AG09319 (cell line): ENCODE measurements at places on chromosomes 2 and 18.

DNA sequence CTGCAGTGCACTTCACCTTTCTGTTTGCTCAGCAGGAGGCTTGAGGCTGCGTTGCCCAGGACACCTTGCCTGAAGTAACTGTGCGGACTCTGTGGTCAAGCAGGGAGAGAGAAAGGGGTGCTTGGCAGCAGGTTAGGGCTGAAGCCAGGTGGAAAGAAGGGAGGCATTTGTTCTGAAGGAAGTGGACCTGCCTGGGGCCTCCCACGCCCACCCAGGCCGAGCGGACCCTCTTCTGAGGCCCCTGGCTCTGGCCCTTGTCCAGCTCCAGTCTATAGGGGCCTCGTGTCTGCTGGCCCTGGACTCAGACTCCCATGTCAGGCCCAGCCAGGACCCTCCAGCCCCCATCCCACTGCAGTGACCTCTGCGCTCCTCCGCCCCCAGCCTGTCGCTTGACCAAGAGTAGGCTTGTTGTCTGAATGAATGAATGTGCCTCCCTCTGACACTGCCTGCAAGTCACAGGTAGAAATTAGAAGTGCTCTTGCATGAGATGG lies 2.5 kb downstream of the SNED1 start:
- no peak for DNase-seq

- DNase-seq, result no peak
Measured at GRCh38 chr18:24659827-24660720, 199.6 kb downstream of the HRH4 start.

GRCh38 chr18:58223717-58224424 lies 179.8 kb downstream of the NEDD4L start:
- DNase-seq, result peak; percentile 58

- DNase-seq, result no peak
Measured at GRCh38 chr2:5915881-5916310, 223.7 kb downstream of the SOX11 start.

DNA sequence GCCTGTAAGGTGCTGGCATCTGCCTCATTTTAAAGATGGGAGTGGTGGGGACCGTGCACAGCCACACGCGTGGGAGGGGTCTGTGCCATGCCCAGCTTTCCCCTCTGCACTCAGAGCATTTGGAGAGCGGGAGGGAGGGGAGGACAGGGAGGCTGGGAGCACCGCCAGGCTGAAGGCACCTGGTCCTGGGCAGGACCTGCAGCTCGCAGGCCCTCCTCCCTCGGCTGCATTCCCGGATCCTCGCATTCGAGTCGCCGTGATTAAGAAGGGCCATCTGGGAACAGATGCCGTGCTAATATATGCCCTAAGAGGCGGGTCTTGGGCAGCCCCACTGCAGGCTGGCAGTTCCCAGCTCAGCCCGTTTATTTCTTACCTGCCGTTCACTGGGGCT lies 84.0 kb downstream of the PTGR3 start:
- no peak for DNase-seq

DNA sequence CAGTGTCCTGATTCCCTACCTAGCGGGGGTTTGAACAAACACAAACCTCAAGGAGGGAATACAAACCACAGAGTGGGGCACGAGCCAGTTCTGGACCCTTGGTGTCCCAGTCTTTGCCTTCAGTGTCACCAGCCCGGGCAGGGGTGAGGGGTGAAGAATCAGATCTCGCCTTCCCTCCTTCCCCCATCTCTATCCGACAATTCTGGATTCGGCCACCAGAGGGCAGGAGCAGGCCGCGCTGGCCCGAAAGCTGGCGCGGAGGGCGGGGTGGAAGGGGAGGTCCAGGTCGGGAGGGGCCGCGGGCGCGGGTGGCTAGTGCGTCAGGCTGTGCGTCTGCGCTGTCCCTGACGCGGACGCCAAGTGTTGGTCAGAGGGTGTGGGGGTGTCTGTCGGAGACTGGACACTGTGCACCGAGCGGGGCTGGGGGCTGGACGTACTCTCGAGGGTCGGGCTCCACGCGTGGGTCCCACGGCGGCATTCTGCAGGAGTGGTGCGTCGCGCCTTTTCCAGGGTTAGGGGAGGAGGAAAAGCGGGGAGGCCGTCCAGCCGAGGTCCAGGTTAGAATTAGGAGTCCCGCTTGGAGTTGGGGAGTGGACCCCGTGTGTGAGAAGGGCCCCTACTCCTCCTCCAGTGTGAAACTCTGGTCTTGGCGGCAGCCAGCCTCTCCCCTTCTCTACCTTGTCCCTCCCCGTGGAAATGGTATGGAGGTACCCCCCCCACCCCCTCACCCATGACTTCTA lies 2.9 kb upstream of the CRYBA2 start:
- DNase-seq, result peak; percentile 42

- DNase-seq, result no peak
Measured at GRCh38 chr2:66940080-66940479, 457.1 kb upstream of the ETAA1 start.

GRCh38 chr2:220493871-220494525 lies 866.6 kb downstream of the SLC4A3 start:
- DNase-seq, result no peak

GRCh38 chr2:20852139-20852538 lies 29.2 kb upstream of the LDAH start:
- no peak for DNase-seq

- DNase-seq, result no peak
Measured at GRCh38 chr2:66030553-66030952, 404.4 kb upstream of the MEIS1 start.

DNA sequence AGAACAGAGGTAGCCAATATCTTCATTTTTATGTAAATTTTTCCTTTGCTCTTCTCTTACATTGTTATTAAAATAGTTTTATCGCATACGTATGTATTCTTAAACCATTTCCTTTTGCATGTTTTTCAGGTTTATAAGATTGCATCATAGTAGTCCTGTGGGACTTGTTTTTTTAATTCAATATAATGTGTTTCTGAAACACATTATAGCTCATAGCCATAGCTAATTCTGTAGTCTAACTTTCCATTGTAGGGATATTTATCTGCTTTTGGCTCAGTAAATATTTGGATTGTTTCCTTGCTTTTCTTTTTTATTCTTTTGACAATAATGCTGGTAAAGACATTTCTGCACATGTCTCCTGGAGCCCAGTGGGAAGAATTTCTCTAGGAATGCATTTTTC lies 484.3 kb downstream of the PTPRM start:
- no peak for DNase-seq

GRCh38 chr2:219474285-219475060 lies 24.2 kb upstream of the GMPPA start:
- no peak for DNase-seq

GRCh38 chr2:5701266-5701665 lies 9.1 kb downstream of the SOX11 start:
- DNase-seq, result no peak

DNA sequence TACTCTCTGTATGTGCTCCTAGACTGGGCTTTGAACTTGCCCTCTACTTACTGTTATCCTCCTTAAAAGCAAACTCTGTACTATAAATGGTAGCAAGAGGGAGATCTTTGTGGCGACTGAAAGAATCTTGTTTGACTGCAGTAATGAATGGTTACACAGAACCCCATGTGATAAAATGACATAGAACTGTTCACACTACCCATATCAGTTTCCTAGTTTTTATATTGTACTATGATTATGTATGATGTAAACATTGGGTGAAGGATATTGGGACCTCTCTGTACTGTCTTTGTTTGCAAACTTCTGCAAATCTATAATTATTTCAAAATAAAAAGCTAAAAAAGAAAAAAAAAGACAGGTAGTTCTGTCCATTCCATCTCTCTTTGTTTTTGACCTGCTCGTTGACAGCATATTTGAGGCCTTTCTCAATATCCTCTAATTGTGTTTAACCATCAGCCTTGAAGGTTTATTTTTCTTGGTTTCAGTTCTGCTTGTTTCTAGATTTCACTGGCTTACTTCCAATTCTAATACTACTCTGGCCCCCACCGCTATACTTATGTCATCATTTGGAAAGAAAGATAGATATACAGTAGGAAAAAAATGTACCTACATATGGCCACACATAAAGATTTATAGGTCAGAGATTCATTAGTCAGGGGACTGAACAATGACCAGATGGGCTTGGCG lies 79.2 kb upstream of the MYO3B start:
- DNase-seq, result no peak

- no peak for DNase-seq
Measured at GRCh38 chr18:44920441-44920840, 239.8 kb downstream of the SETBP1 start.

DNA sequence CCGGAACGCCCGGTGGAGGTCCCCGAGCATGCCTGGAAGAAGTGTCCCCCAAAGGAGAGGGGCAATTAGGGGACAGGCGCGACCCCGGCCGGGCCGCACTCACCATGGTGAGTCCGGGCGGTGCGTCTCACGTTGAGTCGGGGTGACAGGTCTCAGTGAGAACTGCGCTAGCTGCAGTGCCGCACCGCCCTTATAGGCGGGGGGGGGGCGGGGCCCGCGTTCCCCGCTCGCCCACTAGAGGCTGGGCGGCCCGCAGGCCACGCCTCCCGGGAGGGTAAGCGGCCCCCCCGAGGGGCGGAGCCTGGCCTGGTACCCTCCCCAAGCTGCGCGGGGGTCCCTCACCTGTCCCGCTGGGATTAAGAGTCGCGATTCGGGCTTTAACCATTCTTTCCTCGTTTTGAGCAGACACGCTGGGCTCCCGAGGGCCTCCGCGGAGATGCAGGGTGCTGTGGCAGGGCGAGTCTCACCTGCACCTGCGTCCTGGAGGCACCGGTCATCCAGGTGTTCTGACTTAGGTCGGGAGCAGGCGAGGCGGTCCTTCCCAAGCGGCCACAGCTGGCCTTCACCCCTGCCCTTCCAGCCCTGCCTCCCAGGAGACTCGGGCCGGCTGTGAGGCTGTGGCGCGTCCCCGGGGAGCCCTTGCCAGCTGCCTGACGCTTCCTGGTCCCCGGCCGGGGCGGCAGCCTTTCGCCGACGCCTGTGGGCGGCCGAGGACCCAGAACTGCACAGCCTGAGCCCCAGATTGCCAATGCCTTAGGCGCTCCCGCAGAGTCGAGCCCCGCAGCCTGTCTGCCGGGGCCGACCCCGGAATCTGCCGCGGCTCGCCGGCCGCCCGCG lies at the start of gene TUBA4A:
Gene TUBA4A, minus strand, starts transcription at position 166 of the 837 bp plus-strand sequence. Its CDS starts 60 bp downstream, at position 106.
- no peak for DNase-seq

- DNase-seq, result no peak
Measured at GRCh38 chr2:20207051-20207450, 17.9 kb downstream of the SDC1 start.

DNA sequence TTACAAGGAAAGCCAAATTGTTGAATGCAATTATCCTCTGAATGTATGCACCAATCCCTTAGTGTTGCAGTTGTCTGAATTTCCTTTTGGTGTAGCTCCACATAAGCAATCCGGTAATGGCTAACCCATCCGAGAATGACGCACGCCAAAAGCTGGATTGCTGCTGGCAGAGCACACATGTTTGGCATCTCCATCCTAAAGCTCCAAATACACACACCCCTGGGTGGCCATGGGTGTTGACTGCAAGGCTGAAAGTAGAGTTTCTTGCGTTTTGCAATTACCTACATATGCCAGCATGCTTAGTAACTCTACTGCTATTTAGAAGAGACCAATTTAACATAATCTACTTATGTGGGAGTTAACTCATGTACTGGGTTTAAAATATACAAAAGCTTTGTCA lies 53.1 kb downstream of the KCTD1 start:
- no peak for DNase-seq

DNA sequence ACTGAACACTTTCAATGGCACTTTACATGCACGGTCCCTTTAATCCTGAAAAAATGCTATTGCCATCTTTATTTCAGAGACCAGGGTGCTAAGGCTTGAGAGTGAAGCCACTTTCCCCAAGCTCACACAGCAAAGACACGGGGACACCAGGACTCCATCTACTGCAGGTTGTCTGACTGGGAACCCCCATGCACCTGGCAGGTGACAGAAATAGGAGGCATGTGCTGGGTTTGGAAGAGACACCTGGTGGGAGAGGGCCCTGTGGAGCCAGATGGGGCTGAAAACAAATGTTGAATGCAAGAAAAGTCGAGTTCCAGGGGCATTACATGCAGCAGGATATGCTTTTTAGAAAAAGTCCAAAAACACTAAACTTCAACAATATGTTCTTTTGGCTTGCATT lies 5.2 kb upstream of the EHD3 start:
- DNase-seq, result no peak

DNA sequence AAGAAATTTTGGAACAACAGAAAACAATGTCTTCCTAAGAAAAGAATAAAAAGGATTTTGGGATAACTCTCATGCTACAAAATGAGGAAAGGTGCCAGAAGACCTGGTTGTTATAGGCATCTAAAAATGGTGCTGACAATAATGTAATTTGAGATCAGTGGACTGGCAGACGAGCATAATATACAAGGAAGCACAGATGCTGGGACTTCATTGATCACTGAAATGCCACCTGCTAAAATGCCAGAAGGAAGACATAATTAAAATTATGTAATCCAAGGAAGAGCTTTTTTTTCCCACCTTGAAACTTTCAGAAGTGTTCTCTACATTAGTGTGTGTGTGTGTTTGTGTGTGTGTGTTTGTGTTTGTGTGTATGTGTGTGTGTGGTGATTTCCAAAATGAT lies 535.9 kb downstream of the XIRP2 start:
- DNase-seq, result no peak

DNA sequence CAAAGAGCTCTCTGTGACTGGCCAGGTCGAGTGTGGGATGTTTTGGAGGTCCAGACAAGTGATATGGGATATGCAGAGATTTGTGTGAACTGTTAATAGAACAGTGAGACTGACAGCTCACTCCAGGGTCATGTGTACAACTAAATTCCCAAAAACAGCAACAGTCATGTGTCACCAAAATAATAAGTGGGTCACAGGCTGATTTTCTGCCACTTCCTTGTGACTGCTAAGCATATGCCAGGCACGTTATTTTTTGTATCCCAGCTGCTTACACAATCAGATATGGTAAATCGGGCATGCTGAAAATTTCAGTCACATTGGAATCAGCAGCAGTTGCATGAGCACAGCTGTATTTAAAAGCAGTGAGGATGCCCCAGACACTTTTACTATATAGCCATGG lies 198.7 kb downstream of the PTGR3 start:
- DNase-seq, result no peak

DNA sequence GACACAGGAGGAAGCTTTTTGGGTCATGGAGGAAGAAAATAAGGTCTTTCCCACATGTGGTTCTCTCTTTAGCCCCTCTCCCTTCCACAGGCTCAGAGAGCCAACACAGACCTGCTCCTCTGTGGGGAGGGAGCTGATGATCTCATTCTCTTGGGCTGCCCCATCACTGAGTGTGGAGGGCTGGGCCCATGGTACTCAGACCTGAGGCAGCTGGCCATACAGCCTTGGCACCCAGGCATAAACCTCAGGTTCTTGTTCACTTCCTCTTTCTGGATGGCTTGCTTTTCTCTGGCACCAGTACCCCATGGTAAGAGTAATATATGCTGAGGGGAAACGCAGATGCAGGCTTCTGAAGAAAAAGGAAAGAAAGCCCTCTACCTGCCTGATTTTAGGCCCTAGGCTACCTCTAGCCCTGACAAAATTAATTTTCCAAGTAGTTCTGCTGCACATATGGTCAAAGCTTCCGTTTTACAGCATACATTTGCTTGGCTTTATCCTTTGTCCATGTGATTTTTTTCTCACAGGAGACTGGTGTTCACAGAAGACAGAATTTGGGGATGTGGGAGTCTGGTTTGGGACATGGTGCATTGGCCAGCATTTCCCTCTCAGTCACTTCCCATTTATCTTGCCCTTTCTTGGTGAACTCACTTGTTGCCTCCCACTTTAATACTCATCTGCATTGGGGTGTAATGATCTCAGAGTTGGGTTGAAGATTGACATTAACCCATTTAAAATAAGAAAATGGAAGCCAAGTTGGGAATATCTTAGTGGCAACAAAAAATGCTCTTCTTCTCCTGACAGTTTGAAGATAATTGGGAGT lies 11.1 kb downstream of the DHRS9 start:
- no peak for DNase-seq

GRCh38 chr18:61323951-61324350 lies 9.3 kb upstream of the CDH20 start:
- no peak for DNase-seq

- DNase-seq, result no peak
Measured at GRCh38 chr2:61091485-61091884, 25.8 kb downstream of the SANBR start.
